D721Med (cell line): ENCODE measurements at places on chromosomes 16 and 17.

DNA sequence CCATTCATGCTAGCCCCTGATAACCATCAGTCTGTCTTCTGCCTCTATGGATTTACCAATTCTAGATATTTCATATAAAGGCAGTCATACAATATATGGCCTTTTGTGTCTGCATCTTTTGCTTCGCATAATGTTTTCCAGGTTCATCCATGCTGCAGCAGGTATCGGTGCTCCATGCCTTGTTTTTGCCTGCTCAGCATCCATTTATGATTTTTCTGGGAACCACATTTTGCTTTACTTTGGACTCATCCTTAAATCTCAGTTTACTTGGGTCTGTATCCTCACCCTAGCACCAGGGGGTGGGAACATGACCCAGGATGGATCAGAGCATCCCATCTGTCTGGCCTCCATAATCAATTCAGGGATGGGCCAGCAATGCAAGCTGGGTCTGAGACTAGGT is 325.7 kb downstream of the XYLT1 start:
- DNase-seq: no peak

DNA sequence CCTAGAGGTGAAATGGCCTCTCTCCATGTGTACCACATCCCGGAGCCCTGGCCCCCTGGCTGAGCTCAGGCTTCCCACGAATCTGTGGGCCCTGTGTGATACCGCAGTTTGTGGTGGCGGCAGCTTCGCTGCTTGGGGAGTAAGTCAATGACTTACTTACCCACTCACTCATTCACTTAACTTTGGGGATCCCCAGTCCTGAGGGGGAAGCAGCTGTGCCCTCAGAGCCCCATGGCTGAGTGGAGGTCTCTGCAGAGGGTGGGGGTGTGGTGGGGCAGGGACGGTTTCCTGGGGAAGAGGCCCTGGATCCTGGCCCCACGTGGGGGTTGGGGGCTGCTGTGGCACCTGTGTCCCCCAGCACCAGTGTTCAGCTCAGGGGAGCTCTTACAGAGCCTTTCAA is 13.2 kb downstream of the KCNJ12 start:
- DNase-seq: no peak

GRCh38 chr17:39447561-39447960 is 3.5 kb downstream of the MED1 start:
- DNase-seq: no peak

DNA sequence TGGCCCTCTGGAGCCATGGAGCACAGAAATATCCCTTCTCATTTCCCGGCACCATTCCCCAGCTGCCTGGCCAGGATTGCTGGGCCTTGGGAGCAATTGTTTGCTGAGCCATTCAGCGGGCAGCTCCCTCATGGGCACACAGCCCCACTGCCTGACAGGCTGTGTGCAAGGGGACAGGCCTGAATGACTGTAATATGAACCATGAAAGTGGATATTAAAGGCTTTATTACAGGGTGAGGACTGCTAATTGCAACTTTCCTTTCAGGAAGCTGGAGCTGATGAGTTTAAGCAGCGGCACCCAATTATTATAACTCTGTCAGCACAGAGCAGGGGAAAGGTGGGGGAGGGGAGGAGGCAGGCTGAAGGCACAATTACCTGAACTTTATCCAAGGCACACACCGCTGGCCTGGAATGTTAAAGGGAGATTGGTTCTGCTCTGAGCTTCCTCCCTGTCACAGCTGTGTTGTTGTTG is 159.8 kb upstream of the SDK2 start:
- no peak for DNase-seq

GRCh38 chr17:68612209-68612922 is 11.2 kb upstream of the FAM20A start:
- DNase-seq: no peak

DNA sequence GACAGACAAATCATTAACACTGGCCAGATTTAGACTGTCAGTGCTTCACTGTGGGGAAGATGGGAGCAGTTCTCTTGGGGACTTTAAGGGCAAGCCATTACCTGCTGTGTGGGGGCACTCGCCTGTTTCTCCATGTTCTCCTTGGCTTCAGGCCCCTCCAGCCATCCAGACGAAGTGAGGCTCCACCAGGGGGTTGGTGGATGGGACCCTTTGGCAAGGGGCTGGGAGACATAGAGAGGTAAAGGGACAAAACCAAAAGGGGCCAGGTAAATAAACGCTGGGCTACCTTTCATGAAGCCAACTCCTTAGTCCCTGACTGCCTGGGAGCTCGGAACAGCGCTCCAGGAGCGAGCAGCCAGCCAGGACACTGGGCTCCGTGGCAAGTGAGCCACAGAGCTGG is 14.0 kb downstream of the TBX4 start:
- DNase-seq: no peak

- no peak for DNase-seq
Observed at GRCh38 chr17:57518587-57519581, 226.2 kb downstream of the CCDC182 start.

- no peak for DNase-seq
Observed at GRCh38 chr16:22191532-22192260, 14.4 kb upstream of the EEF2K start.

DNA sequence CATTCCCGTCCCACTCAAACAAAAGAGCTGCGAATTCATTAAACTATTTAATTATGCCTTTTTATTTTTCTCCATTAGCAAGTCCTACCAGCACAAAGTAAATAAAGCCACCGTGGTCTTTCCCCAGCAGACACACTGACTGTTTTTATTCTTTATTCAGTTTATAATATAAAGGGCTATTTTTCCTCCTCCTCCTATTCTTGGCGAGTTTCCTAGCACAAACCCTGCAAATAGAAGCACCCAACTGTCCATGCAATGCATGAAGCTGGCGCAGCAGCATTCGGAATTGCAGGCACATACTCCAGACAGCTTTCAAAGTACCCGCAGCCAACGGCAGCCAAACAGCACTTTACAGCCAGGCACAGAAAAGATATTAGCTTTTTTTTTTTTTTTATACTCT is 583.4 kb upstream of the PSMD7 start:
- DNase-seq: no peak

DNA sequence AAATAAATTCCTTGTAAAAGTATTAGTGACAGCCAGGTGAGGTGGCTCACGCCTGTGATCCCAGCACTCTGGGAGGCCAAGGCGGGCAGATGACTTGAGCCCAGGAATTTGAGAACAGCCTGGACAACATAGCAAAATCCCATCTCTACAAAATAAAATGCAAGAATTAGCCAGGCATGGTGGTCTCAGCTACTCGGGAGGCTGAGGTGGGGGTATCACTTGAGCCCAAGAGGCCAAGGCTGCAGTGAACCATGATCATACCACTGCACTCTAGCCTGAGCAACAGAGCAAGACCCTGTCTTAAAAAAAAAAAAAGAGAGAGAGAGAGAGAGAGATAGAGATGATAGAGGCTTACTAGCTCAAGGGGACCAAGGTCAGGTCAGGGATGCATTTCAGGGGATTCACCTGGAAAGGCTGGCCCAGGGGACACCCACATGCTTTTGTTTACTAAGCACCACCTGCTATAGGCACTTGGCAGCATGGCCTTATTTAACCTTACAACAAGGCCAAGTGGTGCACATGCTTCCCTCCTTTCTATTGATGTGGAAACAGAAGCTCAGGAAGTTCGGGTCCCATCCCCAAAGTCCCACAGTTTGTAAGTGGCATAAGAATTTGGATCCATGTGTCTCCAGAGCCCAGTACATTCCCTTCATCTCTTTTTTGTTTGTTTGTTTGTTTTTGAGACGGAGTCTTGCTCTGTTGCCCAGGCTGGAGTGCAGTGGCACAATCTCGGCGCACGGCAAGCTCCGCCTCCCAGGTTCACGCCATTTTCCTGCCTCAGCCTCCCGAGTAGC is 12.4 kb upstream of the SRCIN1 start:
- DNase-seq: no peak

- DNase-seq: no peak
Observed at GRCh38 chr16:48076455-48077012, 79.3 kb downstream of the ABCC12 start.

DNA sequence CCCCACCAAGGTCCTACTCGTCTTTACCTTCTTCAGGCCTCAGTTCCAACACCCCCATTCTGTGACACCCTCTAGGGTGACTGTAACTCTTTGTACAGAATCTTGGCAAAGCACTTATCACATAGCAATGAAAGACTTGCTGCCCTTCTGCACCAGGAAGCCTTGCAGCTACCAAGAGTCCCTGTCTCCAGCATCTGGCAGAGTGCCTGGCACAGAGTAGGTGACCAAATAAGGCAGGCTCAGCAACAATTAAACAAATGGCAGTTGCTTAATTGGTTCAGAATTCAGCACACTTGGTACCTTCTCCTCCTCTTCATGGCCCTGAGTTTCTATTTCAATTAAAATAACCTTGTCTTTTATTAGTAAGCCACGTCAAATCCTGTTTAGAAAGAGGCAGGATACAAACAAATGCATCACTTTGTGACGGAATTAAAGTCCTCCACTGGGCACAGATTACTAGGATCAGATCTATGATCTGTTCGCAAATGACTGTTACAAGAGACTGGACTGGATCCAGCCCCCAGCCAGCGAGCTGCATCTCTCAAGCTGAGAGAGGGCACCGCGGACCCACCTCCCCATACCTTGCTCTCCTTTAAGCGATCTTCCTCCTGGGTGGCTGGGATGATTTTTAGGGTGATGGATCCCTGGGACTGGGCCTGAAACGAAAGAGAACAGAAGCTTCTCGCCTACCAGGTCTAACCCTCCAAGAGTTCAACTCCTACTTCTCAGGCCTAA is 9.4 kb downstream of the MPP3 start:
- DNase-seq: no peak

- no peak for DNase-seq
Observed at GRCh38 chr16:2171601-2172178, 16.1 kb downstream of the TRAF7 start.

GRCh38 chr16:83205896-83206295 is 579.1 kb downstream of the CDH13 start:
- no peak for DNase-seq

DNA sequence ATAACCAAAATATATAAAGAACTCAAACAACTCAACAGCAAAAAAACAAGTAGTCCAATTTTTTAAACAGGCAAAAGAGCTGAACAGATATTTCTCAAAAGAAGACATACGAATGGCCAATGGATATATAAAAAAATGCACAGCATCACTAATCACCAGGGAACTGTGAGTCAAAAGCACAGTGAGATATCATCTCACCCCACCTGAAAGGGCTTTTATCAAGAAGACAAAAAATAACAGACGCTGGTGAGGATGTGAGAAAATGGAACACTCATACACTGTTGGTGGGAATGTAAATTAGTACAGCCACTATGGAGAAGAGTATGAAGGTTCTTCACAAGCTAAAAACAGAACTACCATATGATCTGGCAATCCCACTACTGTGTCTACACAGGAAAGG is 7.4 kb downstream of the XYLT1 start:
- DNase-seq: no peak

DNA sequence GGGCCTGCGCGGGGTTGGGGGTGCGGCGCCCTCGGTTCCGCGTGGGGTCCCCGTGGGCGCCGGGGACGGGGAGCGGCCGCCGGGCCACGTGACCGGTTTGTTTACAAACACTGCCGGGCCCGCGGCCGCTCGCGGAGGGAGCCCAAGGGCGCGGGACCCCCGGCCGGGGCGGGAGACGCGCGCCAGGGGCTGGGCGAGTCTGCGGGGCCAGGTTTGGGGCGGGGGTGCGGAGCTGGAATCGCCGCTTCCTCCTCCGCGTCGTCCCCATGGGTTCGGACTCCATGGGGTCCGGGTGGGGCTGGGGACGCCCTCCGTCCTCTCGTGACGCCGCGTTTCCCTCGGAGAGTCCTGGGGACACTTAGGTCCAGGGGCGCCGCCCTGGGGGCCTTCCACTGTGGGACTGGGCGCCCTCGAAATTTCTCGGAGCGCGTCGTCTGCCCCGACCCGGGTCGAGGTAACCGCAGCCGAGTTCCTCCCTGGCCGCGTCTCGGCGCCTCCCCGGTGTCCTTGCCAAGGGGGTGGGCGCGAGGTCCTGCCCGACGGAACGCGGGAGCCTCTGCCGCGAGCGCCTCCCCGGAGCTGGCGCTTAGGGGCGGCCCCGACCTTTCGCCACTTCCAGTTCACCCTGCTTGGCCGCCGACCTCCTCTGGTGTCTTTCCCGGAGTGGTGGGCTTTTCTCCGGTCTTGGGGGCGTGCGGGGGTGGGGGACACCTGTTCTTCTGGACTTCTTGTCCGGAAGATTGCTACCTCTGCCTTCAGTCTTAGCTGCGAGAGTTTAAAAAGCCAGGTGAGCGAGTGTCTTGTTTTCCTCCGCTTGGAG is 684 bp downstream of the YPEL2 start:
- no peak for DNase-seq

GRCh38 chr17:77288115-77288619 is 147.4 kb downstream of the SEC14L1 start:
- no peak for DNase-seq

GRCh38 chr16:87828907-87829621 is 40.2 kb downstream of the SLC7A5 start:
- DNase-seq: no peak

GRCh38 chr17:72090108-72090507 is 30.7 kb upstream of the SOX9 start:
- no peak for DNase-seq

DNA sequence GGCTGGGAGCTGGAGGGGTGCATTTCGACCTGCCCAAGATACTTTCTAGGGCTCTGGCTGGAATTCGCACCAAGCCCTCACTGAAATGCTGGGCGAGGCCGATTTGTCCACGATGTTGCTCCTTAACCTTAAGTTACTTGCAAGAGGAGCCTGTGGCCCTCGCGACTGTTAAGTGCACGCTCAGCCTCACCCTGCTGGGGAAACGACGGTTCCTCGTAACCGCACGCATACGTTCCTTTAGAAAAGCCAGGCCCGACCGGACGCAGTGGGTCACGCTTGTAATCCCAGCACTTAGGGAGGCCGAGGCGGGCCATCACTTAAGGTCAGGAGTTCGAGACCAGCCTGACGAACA is 607 bp upstream of the NCOR1 start:
- no peak for DNase-seq

DNA sequence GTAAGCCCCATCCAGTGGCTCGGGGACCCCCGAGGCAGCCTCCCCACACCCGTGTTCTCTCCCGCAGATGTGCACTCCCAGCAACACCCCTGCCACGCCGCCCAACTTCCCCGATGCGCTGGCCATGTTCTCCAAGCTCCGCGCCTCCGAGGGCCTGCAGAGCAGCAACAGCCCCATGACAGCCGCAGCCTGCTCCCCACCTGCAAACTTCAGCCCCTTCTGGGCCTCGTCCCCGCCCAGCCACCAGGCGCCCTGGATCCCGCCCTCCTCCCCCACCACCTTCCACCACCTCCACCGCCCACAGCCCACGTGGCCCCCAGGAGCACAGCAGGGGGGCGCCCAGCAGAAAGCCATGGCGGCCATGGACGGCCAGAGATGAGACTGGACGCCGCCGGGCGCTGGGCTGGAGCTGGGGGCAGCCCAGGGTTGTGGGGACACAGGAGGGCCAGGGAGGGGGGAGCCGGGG is 5.0 kb downstream of the UBALD2 start:
- no peak for DNase-seq

DNA sequence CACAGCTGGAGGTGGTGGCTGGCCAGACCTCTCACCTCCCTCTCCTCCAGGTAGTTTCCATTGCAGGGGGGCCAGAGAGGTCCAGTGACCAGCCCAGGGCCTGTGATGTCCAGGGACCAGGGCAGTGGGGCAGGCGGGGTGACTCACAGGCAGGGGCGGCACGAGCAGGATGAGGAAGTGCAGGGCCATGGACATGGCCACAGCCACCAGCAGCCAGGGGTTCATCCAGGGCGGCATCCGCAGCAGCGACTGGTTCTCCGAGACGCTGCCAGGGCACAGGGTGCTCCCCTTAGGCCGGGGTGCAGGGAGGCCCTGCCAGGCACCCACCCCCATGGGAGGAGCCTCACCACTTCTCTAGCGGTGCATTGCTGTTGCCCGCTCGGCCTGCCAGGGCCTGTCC is 12.9 kb upstream of the P2RX1 start:
- DNase-seq: no peak
